Chondrocyte (in vitro differentiated cells): ENCODE measurements at places on chromosomes 2 and 18. TPM values are rescaled to one million over a fixed set of nuclear protein-coding genes. Genes with fewer than 3 reads are reported as not detected.

DNA sequence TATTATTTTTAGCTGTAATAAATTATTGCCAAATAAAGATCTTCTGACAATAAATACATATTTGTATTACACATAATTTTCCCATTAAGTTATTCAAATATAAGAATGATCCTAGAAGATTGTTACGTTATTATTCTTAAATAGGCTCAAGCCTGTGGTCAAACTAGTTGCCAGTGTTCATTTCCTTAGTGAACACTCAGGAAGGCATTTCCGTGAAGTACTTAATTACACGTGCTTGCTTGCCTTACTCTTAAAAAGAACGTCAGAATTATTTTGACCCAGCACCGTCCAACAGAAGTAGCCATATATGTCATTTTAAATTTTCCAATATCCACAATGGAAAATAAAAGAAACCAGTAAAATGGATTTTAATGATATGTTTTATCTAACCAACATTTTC is 249.8 kb downstream of the TXNL1 start:
- H3K4me1 ChIP-seq: no peaks in the 10 kb centered on the region
- DNase-seq: no peak
- H3K27me3 ChIP-seq: no peaks in the 10 kb centered on the region
- H3K36me3 ChIP-seq: no peaks in the 10 kb centered on the region
- no peak overlapping the region for H3K27ac ChIP-seq

- DNase-seq: no peak
- no peak overlapping the region for H3K4me3 ChIP-seq
- H3K36me3 ChIP-seq: no peaks in the 10 kb centered on the region
- H3K27ac ChIP-seq: no peak overlapping the region
- H3K4me1 ChIP-seq: no peaks in the 10 kb centered on the region
Observed at GRCh38 chr2:136133586-136133985, 15.6 kb upstream of the CXCR4 start.

GRCh38 chr2:178723786-178724346 is 83.4 kb downstream of the TTN start:
- no peaks in the 10 kb centered on the region for H3K4me1 ChIP-seq
- no peak overlapping the region for H3K4me3 ChIP-seq
- H3K36me3 ChIP-seq: no peaks in the 10 kb centered on the region
- peaks cover 43% of the 10 kb centered on the region for H3K27me3 ChIP-seq
- no peak overlapping the region for H3K27ac ChIP-seq

The EN1 gene
- total RNA-seq: not detected in 3 replicates

DNA sequence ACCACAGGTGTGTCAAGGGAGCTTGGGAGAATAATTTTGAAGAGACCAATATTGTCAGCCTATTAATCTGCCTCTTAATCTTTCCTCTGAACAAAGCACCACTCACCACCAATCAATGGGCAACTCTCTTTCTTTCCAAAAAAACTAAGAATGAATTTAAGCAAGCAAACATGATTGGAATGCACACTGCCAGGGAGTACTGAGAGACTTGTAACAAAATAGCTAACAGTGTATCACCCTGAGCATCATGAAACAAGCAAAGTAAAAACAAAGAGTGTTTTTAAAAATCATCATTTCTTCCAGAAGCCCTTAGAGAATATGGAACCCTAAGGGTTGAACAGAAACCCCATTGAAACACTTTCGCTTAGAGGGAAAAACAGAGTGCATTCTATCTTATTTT is 299.7 kb downstream of the DSEL start:
- H3K4me1 ChIP-seq: peaks cover 20% of the 10 kb centered on the region
- H3K4me3 ChIP-seq: no peak overlapping the region
- no peaks in the 10 kb centered on the region for H3K27me3 ChIP-seq
- no peak for DNase-seq

GRCh38 chr2:199378948-199379650 is 78.6 kb downstream of the SATB2 start:
- H3K4me1 ChIP-seq: peaks cover 12% of the 10 kb centered on the region
- H3K4me3 ChIP-seq: no peak overlapping the region
- H3K27me3 ChIP-seq: no peaks in the 10 kb centered on the region
